CD4-positive, alpha-beta T cell treated with Interleukin-1 beta for 1 hour (primary cell): ENCODE measurements at places on chromosomes 11 and 22.

- DNase-seq, result no peak
Observed at GRCh38 chr11:17563231-17563646, 16.2 kb downstream of the OTOG start.

DNA sequence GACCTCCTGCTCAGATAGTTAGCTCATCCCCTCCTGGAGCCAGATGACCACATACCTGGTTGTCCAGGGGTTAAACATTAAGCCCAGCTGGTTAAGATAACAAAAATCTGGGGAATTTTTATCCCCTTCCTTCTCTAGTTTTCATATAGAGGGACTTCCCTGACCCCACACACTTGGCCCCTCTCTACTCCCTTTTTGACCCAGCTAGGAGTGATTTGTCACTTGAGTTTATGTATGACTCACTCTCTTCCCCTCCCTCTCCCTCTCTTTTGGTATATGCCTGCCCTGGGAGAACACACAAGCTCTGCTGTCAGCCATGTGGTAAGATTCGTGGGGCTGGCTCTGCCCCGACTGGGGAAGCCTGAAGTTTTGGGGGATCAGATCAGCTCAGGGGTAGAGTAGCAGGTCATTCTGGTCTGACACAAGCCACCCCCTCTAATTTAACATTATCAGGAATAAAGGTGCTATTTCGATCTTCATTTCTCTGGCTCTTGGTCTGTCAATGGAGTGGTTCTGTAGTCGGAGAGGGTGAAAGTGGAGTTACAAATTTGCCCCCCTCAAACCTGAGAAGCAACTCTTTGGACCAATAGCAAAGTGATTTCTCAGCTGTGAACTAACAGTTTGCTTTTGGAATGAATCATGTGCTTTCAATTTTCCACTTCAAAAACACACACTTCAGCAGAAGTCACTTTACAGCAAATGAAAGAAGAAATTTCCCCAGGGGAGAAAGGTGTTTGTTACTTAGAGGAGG, 415.3 kb upstream of the CADM1 start:
- no peak for DNase-seq

GRCh38 chr11:23123753-23124152, 263.5 kb upstream of the CCDC179 start:
- no peak for DNase-seq

DNA sequence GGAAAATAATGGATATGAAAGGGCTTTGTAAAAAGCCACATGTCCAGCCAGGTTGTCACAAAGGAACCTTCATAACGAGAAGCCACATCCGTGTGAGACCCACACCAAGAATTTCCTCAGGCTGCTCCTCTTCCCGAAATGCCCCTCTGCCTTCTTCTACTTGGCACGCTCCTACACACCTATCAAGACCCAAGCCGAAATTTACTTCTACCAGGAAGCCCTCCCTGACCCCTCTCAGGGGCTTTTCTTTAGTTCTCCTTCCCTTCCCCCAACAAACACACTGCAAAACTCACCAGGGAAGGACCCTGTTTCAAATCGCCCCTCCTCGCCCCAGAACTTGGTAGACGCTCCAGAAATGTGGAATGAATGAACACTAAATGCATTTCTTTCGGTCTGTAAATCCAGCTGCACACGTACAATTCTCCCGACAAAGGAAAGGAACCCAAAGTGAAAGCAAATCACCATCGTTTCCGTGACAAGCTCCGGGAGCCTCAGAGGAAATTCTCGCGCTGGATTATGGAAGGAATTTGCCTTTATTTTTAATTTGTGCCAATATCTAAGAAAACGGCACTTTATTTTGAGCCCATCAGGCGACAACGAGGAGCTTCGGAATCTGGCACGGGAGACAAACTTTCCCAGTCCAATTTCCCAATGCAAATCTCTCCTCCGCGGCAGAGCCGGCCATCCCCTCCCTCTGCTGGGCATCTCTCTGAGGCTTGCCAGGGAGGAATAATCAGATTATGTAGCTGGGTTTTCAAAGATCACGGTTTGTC, 13.2 kb upstream of the SHISAL1 start:
- DNase-seq, result no peak

DNA sequence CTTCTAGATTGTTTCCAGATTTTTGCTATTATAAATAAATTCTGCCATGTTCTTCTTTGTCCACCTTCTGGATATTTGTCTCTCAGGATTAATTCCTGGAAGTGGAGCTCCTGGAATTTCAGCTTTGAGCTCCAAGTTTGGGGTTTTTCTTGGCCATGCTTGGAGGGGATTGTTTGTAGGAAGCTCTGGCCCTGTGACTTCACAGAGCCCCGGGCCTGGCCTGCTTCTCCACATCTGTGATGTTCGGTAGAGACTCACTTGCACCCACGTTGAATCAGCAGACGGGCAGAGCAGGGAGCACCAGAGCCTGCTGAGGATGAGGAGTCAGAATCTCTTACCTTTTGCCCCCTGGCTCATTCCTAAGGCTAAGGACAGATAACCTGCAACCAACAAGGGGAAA, 35.7 kb downstream of the LRRC32 start:
- DNase-seq, result no peak

GRCh38 chr11:393219-394033, 583 bp upstream of the PKP3 start:
- no peak for DNase-seq

DNA sequence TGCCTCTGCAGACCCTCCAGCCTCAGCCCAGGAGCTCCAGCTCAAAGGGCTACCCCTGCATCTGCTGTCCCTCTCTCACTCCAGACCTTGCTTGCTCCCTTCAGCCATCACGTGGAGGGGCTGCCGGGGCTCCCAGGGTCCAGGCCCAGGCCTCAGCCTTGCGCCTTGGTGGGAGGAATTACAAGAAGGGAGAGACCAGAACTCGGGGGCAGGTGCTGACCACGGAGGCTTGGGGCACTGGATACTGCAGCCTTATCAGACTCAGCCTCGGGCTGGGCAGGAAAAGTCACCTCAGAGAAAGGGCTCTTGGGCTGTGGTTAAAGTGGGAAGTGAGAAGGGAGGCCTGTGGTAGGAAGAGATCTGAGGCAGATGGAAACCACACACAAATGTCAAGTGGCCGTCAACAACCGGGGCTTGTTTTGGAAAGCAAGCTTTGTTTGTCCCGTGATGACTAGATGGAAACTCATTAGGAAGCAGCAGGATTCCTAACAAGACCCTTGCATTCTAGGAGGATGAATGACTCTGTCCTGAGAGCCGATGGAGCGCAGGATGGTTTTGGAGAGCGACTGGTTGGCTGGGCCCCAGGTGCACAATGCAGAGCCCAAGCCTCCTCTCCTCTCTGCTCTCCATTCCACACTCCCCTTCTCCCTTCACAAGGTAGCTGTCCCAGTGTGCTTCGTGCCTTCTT, 1321.7 kb downstream of the TBC1D22A start:
- peak; percentile 13 for DNase-seq

DNA sequence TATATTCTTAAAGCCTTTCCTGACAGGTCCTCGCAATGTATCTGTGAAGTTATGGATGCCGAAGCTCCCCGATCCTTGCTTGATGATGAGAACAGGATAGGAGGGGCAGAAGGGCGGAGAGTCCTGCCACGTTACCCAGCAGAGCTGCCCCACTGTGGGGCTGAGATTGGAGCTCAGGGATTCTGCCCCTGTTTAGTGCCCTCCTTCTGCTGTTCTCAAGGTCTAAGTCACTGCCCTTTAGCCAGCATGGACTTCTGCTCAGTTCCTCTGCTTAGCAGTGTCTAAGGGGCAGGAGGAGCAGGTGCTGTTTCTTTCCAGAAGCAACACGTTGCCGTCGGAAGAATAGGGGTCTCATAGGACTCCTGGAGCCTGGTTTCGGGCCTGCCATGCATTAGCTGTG, 164.2 kb upstream of the B3GAT1 start:
- DNase-seq, result no peak

GRCh38 chr22:30591191-30591587, 521 bp downstream of the PES1 start:
- no peak for DNase-seq

DNA sequence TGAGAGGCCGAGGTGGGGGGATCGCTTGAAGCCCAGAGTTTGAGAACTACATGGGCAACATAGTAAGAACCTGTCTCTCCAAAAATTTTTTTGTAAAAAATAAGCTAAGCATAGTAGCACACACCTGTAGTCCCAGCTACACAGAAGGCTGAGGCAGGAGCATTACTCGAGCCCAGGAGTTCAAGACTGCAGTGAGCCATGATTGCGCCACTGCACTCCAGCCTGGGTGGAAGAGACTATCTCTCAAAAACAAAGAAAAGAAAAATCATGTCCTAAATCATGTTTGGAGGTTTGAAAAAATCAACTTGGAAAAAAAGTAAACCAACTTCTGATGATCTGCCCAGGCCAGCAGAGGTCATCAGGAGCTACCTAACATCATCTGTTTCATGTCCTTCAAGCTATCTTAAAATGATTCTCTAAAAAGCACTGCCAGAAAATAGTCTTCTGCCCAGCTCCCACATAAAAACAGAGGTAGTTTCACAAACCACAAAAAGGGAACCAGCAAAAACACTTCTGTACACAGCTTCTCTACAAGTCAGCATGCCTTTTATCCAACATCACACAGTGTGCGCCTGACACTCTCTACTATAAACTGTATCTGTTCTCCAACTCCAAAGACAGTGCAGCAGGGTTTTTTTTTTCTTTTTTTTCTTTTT, 165.0 kb downstream of the SOX6 start:
- no peak for DNase-seq

GRCh38 chr22:37121887-37122591, 12.5 kb upstream of the TMPRSS6 start:
- peak; percentile 95 for DNase-seq

- no peak for DNase-seq
Observed at GRCh38 chr11:67666676-67667489, 7.5 kb downstream of the ALDH3B2 start.

- DNase-seq, result no peak
Observed at GRCh38 chr22:43740587-43741270, 71.4 kb downstream of the EFCAB6 start.

DNA sequence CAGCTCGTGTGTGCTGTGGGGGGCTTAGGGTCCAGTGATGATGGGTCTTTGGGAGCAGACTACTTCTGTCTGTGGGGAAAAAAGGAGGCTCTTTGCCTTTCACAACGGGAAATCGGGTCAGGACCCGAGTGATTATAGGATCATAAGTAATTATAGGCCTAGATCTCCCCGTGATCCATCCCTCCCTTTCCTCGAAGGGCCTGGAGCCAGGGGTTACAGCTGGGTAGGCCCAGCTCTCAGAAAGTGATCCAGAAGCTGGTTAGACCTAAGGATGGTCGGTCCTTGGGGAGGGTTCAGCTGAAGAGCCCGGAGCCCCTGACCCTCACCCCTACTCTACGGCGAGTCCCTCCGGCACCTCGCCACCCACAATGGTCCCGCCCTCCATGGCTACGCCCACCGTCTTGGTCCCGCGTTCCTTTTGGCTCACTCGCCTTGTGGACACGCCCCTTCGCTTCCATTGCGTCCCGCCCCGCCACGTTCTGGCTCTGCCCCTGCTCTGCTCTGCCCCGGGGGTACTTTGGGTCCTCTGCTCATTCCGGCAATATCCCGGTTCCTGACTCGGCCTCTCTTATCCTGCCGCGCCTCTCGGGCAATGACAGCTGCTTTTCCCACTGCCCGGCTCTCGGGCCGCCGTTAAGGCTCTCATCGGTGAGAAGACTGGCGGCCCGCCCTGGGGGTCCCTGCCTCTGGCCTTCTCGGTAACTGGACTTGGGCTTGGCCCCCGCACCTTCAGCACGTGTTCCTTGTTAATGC, 5.0 kb downstream of the IGSF22 start:
- DNase-seq, result peak; percentile 84

- no peak for DNase-seq
Observed at GRCh38 chr11:68684385-68685356, at the start of gene GAL. Gene GAL (plus strand): TSS chr11:68684544. CDS start chr11:68684924, 380 bp downstream.

- no peak for DNase-seq
Observed at GRCh38 chr11:8917157-8917825, 6.3 kb downstream of the AKIP1 start.
